Sigmoid colon (tissue), 7 donors: ENCODE measurements at places on chromosomes 5 and 9. TPM values are rescaled to one million over a fixed set of nuclear protein-coding genes. Genes with fewer than 3 reads are reported as not detected.

The FCN1 gene
- 1.4 TPM for total RNA-seq

The GZMA gene
- total RNA-seq: not detected

DNA sequence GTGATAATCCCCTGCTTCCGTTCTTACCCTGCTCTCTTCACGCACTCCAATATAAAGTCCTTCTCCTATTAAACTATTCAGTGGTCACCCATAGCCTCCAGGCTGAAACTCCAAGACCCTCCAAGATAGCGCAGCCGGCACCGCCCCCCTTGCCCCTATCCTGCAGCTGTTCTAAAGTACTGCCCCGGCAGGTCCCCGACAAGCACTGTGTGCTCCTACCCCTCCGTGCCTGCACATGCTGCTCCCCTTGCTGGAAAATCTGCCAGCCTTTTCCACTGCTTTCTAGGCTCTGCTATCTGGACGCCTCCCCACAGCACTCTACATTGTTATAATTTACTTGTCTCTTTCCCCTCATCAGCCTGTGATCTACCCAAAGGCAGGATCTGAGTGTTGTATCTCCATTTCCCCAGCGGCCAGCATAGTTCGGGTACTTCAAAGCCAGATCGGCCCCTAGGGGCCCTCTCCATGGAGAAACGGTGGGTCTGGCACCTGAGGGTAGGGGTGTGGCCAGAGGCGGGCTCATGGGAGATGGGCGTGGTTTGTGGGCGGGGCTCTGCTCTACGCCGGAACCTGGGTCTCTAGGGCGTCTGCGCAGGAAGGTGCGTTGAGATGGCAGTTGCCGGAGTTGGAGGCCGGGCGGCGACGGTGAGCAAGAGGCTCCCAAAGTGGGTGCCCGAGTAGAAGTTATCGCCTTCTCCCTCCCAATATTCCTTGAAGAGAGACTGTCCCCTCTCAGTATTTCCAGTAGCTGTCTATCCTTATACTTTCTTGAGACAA, 83.5 kb upstream of the RUSC2 start:
- no peak for DNase-seq

The CDKN2A gene
- 4.2 TPM for total RNA-seq

GRCh38 chr5:83507431-83507830, 35.9 kb downstream of the VCAN start:
- DNase-seq: no peak

The IL7R gene
- 4.7 TPM for total RNA-seq

The COL5A1 gene
- total RNA-seq: 82.7 TPM

GRCh38 chr5:154163327-154164248, 26.9 kb upstream of the GALNT10 start:
- no peak for DNase-seq

The TRIP13 gene
- total RNA-seq: 0.16 TPM

DNA sequence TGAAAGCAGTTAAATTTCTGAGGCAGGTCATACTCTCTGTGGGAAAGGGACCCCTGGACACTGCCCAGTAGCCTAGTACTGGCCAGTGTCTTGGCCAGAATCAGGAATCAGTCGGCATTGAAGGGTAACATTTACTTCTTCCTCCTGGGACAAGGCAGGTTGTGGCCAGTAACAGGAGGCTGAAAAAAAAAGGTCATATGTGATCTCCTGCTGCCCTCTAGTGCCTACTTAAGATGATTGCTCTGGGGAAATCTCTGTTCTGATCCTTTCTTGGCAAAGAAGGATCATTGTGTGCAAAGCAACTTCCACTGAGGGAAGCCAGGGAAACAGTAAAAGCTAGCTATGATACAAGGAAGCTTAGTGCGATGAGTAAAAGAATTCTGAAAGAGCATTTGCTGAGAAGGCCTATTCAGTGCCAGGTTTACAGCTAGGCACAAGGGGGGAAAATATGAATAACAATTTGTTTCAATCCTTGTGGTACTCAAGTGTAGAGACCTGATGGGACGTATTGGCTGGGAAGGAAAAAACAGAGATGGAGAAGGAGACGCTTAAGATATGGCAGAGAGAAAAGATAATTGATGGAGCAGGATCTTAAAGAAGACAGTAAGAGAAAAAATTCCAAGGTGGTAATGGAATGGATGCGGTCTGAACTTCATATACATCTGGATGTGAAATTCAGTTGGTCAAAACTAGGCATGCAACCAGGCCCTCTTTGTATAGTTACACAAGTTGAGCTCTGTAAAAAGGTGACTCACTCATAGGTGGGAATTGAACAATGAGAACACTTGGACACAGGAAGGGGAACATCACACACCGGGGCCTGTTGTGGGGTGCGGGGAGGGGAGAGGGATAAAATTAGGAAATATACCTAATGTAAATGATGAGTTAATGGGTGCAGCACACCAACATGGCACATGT, 25.8 kb upstream of the TRIM32 start:
- no peak for DNase-seq

GRCh38 chr9:35664531-35665470, at the start of gene ARHGEF39:
Gene ARHGEF39 (minus strand): TSS chr9:35665195. CDS start chr9:35665169, 26 bp downstream.
- DNase-seq: peak; percentile 90

DNA sequence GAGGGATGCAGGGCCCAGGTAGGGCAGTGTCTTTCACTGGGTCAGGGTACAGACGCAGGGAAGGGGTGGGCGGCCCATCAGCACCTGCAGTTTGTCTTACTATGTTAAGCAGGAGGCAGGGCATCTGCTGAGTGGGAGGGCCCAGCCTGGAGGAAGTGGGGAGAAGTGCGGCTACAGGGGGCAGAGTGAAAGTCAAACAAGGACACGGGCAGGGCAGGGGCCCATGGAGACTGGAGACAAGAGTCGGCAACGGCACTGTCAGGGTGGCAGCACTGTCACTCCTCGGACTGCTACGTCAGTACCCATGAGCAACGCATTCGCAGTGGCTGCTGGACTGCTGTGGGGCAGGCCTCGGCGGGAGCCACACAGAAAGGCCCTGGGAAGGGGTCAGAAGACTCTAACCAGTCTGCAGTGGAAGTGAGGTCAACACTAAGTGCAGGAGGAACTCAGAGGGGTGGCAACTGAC, 19.7 kb downstream of the CAMSAP1 start:
- no peak for DNase-seq

DNA sequence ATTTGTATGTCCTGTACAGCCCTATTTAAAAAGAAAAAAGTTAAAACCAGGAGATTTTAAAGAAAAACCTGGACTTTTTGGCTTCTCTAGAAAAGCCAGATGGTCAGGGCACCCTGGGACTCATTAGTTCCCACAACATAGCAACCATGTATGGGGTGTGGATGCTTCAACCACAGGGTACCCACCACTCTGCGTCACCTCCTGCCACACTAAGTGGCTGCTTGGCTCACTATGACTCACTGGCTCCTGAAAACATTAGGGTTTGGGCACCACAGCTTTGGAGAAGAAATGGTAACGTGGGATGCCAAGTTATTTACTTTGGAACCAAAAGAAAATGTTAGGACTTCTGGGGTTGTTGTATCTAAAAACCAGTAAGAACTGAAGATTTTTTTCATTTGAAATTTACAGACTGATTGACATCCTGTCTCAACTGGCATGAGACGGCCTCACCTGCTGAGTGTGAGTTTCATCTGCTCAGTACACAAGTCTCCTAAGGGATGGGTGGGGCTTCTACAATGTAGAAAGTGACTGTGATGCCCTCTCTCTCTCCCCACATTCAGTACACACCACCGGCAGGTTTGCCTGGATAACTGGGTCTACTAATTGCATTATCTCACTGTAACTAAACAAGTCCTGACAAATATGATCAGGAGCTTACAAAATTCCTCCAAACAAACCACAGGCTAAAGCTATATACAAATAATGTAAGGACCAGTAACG, 103.9 kb downstream of the ESM1 start:
- DNase-seq: no peak

The ZNF474 gene
- not detected for total RNA-seq

- DNase-seq: no peak
These were observed 15.0 kb upstream of the ECM2 start for GRCh38 chr9:92550765-92551164.

The ACOT12 gene
- not detected for total RNA-seq

GRCh38 chr5:110013017-110013416, 323.3 kb downstream of the MAN2A1 start:
- DNase-seq: no peak

- DNase-seq: no peak
These were observed 3.4 kb downstream of the LMNB1 start for GRCh38 chr5:126780165-126780827.

The NKD2 gene
- total RNA-seq: 1.8 TPM

DNA sequence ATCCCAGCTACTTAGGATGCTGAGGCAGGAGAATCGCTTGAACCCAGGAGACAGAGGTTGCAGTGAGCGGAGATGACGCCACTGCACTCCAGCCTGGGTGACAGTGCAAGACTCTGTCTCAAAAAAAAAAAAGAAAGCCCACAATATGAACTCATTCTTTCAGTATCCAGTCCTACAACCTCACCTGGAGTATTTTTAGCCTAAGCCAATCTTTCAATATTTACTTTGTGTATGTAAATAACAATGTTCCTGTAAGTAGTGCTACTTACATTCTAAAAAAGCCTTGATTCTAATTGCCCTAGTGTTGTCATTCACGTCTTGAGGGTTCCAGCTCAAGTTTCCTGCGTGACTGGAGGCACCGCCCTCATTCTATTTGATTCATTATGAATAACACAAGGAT, 62.0 kb downstream of the BHMT start:
- DNase-seq: no peak

The TAF11L5 gene
- not detected for total RNA-seq

The PDGFRB gene
- 59.6 TPM for total RNA-seq

The PALM2AKAP2 gene
- 0.66 TPM for total RNA-seq

DNA sequence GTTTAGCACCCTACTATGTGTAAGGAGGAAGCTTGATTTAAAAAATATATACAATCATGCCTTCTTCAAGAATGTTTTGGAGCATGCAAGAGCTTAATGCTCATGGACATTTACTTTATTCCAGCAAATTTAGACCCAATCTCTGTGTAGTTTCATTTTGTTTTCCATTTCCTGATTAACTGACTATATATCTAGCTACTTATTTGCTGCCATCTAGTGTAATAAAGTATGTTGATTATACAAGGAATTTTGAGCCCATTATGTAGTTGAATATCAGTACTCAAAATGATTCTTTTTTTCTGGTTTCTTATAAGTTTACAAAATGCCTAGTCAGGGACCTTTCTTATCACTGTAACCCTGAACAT, 100.0 kb upstream of the CCDC152 start:
- DNase-seq: no peak

The TSSK1B gene
- not detected for total RNA-seq

DNA sequence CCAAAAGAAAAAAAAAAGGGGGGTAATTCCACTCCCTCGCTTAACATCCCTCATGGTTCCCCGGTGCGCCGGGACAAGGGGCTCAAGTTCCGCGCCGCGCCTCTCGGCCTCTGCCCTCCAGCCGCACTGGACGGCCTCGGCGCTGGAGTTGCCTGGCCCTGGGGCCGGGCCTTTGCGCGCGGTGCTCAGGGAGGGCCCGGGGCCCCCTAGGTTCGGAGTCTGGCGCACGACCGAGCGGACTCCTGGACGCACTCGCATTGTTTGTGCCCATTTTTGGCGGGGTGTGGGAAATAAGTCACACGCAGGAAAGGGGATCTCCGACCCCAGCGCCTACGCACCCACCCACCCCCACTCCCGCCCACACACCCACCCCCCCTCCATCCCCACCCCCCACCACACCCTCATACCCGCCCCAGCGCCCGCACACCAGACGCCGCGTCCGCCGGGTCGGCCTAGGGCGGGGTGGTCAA, 381 bp downstream of the MED22 start:
- no peak for DNase-seq

DNA sequence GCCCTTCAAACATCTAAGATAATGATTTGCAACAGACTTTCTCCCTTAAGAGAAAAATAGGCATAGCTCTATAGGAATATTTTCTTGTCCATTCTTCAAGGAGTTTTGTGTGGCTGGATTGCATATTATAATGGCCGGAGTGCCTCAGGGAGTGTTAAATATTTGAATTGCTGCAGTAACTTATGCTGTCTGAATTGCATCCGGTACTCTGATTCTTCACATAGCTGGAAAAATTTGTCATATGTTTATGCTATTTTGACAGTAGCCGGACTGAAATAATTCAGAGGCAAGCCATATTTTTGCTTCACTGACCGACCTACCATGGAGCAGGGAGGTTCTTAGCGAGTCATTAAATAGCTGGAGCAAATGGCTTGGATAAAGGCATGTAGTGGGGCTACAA, 621.0 kb downstream of the ACTL7B start:
- DNase-seq: no peak

- DNase-seq: no peak
These were observed 222.2 kb upstream of the MEF2C start for GRCh38 chr5:89105171-89105695.

GRCh38 chr9:85502815-85503655, 238.7 kb downstream of the AGTPBP1 start:
- no peak for DNase-seq

DNA sequence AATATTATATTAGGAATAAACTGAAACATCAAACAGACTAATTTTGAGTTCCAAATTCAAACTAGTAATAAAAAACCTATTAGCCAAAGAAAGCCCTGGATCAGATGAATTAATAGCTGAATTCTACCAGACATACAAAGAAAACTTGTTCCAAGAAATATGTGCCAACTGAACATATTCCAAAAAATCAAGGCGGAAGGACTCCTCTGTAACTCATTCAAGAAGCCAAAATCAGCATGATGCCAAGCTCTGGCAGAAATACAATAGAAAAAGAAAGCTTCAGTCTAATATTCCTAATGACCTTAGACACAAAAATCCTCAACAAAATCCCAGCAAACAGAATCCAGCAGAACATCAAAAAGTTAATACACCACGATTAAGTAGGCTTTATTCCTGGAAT, 619.1 kb upstream of the COX7C start:
- no peak for DNase-seq

DNA sequence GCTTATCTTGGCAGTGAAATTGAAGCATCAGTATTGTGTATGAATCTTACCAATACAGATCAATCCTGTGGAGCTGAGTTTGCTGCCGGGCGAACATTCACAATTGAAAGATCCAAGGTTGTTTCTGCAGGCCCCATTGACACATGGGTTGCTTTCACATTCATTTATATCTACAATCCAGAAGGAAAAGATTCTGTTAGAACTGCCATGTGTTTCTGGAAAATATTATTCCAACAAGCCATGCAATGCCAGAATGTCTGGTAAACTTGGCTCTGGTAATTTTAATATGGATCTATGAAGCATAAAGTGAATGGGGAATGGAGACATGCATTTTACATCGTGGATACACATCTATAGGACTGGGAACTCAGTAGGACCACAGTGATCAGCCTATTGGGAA, 180.8 kb downstream of the FBN2 start:
- no peak for DNase-seq

- DNase-seq: no peak
These were observed 7.3 kb upstream of the RIGI start for GRCh38 chr9:32533336-32533735.

- DNase-seq: no peak
These were observed 13.4 kb upstream of the RAD23B start for GRCh38 chr9:107269681-107270080.

GRCh38 chr5:148186248-148187003, 16.4 kb upstream of the SPINK6 start:
- no peak for DNase-seq

GRCh38 chr9:2016408-2017330, 1.5 kb downstream of the SMARCA2 start:
- DNase-seq: peak; percentile 92
